Omental fat pad (tissue), 4 donors: ENCODE measurements at places on chromosomes 3 and 15.

DNA sequence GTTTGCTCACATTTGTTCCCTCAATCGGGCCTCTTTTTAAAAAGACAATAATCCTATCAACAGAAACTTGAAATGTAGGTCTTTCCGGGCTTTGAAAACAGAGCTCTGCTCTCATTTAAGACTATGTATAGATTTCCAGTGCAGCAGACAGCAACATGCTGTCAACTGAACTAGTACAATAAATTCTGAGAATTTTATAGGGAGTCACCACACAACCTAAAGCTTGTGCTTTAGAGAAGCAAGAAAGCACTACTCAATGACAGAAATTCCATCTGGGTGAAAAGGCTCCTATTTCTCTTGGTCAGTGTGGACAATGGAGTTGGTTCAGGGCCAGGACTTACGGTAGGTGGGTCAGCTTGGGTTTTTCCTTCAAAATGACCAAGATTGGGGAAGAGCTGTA lies 583.5 kb downstream of the ROBO1 start:
- no peak for DNase-seq

DNA sequence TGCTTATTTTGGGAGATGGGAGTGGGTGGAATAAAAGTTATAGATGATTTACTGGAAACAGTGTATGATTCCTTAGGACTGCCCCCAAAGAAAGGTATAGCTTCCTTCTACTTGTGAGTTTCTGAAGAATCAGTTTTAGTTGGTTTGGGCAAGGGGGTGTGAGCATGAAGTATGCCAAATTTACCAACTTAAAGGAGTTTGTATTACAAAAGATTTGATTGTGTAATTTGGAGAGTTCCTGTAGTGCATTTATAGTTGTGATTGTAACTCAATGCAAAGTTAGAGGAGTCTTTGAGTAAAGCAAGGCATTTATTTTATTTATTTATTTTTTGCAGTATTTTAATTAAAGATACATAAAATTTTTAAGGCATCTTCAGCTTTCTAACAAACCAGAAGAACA lies 42.8 kb downstream of the TSC22D2 start:
- no peak for DNase-seq

DNA sequence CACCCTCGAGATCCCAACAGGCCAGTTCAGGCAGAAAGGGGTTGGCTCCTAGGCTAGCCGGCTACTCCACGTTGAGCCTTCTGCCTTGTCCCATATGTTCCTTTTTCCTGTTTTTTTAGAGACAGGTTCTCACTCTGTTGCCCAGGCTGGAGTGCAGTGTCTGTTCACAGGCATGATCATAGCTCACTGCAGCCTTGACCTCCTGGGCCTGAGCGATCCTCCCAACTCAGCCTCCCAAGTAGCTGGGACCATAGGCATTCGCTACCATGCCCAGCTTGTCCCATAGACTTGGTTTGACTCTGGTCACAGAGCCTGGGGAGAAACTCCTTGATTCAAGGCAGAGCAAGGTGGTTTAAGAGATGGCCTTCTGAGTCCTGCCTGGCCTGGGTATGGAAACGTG lies 32.3 kb downstream of the ZNF710 start:
- no peak for DNase-seq

DNA sequence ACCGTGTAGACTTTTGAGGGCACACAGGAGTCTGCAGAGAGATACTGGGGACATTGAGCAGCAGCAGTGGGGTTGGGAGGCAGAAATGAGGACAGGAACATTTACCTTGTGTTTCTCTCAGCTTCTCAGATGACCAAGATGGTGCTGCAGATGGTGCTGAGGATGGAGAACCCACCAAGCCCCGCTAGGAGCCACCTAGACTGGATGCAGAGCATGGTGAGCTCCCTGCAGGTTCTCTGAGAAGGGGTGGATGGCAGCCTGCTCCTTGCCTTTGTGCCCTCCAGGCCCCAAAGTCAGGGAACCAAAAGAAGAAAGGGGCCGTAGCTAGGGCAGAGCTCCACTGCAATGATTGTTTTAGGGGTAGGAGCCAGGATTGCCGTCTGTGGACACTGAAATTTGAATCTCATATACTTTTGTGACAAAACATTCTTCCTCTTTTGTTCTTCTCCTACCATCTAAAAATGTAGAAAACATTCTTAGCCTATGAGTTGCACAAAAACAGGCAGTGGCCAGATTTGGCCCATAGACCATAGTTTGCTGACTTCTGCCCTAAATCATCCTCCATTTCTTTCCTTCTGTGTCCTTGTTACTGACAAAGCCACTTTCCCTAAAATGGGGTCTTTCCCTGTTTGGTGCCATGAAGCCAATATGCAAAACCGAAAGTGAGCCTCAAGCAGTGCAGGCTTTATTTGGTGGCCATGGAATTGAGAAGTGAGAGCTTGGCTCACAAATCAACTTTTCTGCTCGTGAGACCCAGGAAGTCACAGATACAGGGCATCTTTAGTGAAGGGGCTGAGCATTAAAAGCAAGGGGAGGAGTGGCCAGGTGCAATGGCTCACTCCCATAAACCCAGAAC lies 11.9 kb upstream of the MUC20 start:
- DNase-seq = no peak

DNA sequence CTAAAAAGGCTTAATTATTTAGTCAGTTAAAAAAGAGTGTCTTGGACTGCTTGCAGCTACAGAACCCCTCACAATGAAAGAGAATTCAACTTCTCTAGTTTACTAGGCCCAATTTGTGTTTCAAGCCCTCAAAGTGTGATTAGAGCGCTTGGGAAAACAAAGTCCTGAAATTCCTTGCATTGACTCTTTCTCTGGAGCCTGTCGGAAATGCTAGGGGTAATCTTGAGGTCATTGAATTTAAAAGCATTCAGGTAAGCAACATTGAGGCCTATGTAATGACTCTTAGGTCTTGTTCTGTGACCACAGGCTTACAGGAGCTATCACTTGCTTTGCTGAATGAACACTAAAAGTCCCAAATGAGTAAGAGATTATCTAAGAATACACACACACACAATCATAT lies 186.0 kb downstream of the NLGN1 start:
- no peak for DNase-seq

DNA sequence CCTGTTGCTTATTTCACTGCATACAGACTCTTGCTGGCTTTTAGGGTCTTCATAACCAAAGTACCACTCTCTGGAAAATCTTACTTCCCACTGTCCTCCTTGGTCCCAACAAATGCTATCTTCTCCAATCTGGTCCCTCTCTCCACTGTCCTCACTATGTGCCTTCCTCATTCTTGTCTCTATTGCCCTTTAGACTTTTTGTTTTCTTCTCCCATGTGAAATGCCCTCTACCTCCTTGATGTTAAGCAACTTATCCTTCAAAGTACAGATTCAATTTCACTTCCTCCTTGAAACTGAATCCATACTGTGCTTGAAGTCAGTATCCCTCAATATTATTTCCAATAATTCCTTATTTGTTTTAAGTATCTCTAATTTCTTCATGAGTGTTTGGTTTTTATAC lies 60.8 kb downstream of the CGGBP1 start:
- no peak for DNase-seq

DNA sequence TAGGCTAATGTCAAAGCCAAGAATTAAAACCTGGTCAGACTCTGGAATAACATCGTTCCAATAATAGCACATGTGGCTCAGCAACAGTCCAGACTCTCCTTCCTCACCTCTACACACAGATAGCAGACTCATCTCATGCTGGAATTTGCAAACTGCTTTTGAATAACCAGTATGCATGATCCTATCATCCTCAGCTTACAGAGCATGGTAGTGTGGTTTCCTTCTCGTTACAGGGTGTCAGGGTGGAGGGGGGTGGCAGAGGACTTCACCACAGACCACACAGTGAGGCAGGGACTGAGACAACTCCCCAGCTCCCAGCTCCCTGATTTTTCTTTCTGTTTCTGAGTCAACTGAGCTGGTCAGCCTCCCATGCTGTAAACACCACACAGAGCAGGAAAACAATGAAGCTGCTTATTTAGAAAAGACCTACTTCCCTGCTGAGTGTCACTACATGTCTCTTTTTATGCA lies 101.6 kb downstream of the RPL22L1 start:
- no peak for DNase-seq

DNA sequence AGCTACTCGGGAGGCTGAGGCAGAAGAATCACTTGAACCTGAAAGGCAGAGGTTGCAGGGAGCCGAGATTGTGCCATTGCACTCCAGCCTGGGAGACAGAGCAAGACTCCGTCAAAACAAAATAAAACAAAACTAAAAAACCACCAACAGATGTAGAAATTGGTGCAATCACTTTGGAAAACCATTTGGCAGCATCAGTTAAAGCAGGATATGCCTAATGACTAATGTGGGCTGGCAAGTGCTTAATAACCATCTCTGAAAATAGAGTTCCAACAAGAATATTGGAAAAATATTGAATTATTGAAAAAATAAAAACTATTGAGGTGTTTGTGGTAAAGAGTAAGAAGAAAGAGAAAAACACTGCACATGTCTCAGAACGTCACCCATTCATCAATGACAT lies 16.1 kb upstream of the RTP3 start:
- no peak for DNase-seq

GRCh38 chr15:29456255-29456654 lies 186.6 kb upstream of the NSMCE3 start:
- DNase-seq = no peak

GRCh38 chr15:83926116-83926515 lies 272.2 kb downstream of the ADAMTSL3 start:
- DNase-seq = no peak

- no peak for DNase-seq
Observed at GRCh38 chr3:45826321-45826720, 15.6 kb downstream of the LZTFL1 start.

- DNase-seq = no peak
Observed at GRCh38 chr3:174097686-174098085, 700.1 kb downstream of the NLGN1 start.
